Skin of body (tissue), 3 donors: ENCODE measurements at places on chromosomes 16 and 17.

- no peak for DNase-seq
These were observed 3.1 kb upstream of the SLC13A2 start for GRCh38 chr17:28470266-28470913.

GRCh38 chr16:67989322-67990017 lies 9.2 kb upstream of the DPEP3 start:
- no peak for DNase-seq

- DNase-seq, result no peak
These were observed 13.7 kb upstream of the CD300E start for GRCh38 chr17:74637265-74637664.

DNA sequence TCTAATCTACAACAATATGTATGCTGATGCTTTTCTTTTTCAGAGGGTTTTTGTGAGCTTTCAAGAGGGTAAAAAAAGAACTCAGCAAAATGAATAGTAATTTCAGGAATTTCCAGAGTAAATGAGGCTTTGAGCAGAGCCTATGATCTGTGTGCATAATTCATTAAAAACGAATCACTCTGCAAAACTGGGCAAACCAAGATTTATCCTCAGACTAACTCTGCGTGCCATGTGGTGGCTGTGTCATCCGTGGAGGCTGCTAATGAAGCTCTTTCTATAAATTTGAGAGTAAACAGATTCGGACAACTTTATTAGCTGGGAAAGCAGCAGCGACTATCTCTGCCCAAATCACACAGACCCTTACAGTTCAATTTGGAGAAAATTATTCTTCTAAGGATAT lies 83.8 kb downstream of the FOXL1 start:
- no peak for DNase-seq

DNA sequence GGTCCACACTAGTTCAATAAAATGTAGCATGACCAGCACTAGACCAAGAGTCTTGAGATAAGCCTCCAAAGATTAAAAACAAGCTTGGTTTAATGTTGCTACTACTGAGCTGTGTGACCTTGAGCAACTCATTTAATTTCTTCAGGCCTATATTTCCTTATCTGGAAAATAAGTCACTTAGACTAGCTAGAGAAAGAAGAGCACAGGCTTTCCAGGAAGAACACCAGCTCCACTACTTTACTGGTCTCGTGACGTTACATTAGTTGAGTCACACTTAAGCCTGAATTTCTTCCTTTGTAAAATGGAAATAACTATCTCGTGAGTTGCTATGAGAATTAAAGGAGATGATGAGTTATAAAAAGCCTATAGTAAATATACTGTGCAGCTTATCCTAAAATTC lies 5.4 kb downstream of the HELZ start:
- DNase-seq, result no peak

- DNase-seq, result no peak
These were observed 76.7 kb downstream of the CCT6B start for GRCh38 chr17:34884597-34884996.

DNA sequence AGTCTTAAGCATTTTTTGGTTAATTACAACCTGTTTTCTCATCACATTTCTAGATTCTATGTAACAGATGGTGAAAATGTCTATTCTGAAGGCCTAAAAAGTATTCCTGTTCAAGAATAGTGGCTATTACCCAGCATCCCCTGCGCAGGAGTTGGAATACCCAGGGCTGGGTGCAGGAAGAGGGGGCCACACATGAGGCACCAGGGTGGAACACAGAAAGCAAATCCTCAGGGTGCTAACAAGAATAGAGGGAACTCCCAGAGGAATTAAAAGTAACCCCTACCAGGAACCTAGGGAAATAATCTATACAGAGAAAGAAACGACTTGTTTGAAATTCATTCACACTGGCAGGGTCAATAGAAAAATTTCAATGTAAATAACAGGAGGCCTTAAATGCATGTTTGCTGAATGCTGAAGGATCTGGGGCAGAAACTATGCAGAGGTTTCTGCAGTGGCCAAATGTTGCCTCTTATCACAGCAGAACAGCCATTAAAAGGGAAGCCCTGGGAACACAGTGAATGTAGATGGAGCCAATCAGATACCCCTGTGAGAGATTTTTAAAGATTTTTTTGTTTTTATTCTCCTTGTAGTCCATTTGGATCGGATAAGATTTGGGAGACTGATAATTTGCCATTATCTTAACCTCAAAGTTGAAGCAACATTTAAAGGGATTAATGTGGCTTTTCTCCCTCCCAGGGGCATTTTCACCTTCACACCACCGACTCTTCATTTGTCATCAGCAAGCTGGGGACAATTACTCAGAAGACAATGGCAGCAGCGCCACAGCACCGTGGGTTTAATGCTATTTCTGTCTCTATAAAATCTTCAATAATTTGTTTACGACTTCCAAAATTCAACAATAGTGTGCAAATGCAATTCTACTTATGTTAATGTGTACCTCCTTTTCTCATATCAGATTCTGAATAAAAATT lies 196.0 kb upstream of the PSMD7 start:
- DNase-seq, result no peak

DNA sequence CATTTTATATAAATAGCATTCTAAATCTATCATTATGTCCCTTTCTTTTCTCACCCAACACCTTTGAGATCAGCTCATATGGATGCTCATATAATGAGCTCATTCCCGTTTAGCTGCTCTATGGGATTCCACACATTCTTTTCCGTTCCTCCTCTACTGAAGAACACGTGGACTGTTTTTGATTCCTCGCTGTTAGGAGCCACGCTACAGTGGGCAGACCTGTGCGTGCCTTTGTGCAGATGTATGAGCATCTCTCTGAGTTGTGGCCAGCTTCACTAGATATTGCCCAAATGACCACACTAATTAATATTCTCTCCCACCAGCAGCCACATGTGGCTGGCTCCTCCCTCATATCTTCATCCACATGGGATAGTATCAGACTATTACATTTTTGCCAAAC lies 6.0 kb upstream of the TNFRSF13B start:
- no peak for DNase-seq

DNA sequence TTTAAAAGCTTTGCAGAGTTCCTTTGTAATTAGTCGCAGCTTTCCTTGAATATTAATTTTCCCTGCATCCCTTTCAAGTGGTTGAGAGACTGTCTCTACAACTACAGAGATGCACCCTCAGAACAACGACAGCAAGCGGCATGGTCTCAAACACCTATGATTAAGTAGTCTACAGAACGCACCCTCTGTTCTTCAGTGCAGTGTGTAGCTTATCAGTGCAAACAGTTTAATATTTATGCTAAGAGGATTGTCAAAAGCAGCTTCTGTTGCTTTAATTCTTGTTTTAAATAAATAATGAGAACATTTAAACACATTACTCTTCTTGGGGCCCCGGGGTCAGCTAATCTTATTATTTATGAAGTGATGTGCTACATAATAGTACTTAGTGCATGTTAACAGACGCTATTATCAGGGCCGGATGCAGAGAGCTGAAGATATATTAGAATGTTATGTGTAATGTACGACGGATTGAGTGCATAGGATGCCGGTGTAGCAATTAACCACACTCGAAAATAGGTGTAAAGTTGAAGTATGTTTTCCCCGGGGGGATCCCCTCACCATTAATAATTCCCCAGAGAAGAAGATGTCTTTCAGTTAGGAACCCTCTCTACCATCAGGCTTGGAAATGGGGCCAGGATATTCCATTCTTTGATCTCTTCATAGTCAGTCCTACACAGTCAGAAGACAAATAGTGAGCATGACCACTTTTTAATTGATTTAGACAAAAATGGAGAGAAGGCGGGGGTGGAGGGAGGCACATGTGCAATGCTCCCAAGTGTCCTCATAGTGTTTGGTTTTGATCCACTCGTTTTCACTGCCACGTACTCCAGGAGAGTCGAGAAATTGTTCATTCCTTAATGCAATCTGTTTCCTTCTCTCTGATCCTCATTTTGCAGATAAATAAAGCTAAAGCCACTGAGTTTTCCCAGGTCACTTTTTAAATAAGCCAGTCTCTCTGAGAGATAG lies 176.3 kb downstream of the IRX3 start:
- no peak for DNase-seq

DNA sequence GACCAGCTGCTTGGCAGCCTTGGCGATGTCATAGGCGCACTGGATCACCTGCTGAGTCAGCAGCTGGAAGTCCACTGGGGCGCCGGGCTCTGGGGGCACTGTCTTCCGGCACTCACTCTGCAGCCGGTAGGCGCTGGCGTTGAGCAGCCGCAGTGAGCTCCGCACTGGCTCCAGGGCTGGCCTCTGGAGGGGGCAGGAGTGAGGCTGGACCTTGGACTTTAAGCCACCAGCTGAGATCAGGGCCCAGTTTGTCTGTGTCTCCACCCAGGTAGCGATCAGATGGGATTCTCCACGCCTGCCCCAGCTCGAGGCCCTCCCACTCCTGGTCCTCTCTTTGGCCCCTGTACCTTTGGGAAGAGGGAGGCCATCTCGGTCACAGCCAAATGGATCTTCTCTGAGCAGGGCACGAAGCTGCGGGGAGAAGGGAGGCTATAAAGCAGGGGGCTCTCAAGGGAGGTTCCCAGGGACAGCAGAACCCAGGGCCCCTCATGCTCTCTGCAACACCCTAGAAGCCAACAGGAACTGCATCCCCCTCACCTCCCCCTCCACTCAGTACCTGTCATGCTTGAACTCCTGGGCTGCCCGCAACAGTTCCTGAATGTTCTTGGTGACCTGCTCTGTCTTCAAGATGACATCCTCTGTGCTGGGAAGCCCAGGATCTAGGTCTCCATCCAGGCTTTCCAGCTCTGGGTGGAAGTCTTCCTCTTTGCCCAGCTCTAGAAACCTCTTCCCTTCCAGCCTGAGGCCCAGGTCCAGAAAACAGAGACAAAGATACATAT lies 6.4 kb downstream of the TP53I13 start:
- no peak for DNase-seq

DNA sequence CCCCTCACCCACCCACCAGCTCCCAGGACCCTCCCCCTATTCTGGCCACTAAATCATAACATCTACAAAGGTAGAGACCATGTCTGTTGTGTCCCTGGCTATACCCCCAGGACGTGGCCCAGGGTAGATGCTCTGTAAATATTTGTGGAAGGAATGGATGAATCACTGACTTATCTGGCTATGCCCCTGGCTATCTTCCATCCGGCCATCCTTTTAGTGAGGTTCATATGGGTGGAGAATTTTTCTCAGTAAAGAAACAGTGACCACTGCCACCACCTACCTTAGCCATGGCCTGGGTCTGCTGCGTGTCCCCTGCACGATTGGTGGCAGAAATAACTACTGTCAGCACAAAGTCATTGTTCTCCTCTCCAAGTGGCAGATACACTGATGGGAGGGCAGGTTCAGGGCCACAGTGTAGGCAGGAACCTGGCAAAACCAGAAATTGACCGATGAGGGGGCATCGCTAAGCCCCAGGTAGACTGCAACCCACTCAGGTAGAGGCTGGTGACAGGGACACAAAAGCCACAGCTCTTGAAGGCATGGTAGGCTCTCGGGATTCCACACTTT lies 63.1 kb upstream of the BCO1 start:
- DNase-seq, result no peak

DNA sequence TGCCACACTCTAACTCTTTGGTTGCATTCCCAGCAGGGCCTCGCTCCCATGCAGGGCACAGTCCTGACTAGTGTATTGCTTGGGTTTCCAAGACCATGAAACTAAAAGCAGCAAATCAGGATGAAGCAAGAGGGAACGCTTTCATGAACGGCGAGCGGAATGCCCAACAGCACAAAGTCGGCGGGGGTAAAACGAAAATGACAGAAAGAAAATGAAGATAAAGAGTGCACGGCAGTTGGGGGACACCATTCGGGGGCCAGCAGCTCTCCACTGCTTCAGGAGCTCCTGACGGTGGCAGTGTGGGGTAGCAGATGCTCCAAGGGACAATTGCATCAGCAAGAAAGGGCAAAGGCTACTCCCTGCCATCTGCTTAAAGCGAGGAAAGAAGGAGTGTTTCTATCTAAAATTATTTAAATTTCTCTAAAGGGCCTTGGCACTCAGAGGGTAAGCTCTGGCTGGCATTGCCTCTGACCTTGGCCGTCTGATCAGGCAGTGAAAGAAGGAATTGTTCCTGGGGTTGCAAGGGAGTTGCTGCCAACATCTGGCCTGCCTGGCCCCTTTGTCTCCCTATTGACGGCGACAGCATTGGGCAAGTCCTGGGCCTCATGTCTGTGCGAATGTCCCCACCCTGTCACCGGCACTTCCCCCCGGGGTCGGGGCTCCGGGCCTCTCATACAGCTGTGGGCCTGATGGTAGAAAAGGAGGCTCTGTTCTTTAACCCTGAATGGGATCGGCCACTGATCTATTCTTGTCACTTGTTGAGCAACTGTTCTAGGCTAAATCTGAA lies 138.2 kb downstream of the CMIP start:
- no peak for DNase-seq

GRCh38 chr16:68375801-68376536 lies 65.2 kb downstream of the PRMT7 start:
- DNase-seq, result no peak

- DNase-seq, result peak; percentile 14
These were observed 82.1 kb downstream of the CFDP1 start for GRCh38 chr16:75351183-75351582.

DNA sequence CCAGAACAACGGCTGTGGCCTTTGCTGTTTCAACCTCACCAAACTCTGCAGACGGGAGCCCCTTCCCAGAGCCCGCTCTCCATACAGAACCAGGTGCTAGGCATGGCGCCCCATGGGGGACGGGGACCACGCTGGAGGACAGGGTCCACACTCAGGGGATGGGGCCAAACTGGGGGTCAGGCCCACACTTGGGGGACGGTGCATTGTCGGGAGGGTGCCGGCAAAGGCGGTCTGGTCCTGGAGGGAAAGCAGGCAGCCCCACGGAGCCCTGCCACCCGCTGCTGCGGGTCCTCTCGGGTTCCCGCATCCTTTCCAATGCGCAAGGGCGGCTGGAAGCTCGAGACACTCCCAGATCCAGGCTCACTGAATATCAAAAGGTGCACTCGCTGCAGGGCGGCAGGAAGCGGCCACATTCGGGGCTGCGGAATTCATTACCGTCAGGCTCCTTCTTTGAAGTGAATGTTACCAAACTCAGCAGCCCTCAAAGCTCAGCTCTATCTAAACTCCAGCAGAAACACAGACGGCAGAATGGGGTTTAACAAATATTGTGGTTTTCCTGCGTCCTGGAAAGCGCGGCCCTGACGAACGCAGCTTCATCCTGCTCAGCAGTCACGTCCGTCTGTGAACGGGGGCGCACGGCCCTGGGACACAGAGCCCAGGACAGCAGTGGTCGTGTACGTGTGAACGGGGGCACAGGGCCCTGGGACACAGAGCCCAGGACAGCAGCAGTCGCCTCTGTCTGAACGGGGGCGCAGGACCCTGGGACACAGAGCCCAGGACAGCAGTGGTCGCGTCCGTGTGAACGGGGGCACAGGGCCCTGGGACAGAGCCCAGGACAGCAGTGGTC lies 41.3 kb downstream of the LMF1 start:
- no peak for DNase-seq
